CD8-positive, alpha-beta memory T cell (primary cell): ENCODE measurements at places on chromosomes 12 and 14. TPM values are rescaled to one million over a fixed set of nuclear protein-coding genes. Genes with fewer than 3 reads are reported as not detected.

Gene SYNDIG1L
- total RNA-seq: not detected

- no peak for DNase-seq
Observed at GRCh38 chr14:66378712-66379505, 107.3 kb upstream of the CCDC196 start.

Gene AQP2
- not detected for total RNA-seq

DNA sequence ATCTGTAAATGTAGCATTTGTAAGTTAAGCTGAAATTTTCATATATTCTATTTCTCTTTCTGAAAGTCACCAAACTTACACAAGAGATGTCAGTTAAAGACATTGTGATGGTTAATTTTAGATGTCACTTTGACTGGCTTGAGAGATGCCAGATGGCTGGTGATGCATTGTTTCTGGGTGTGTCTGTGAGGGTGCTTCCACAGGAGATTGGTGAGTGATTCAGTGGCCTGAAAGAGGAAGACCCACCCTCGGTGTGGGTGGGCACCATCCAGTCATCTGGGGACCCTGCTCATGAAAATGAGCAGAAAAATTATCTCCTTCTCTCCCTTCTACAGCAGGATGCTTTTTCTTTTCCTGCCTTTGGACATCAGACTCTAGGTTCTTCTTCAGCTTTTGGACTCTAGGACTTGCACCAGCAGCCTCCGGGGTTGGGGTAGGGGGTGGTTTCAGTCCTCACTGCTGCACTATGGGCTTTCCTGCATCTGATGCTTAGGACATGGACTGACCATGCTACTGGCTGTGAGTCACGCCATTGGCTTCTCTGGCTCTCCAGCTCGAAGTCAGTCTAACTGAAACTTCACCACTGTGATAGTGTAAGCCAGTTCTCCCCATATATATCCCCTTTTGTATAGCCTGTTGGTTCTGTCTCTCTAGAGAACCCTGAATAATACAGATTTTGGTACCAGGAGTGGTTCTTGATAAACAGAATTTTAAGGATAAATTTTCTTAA lies 20.9 kb downstream of the PDE6H start:
- DNase-seq: no peak

GRCh38 chr12:87082756-87083155 lies 826.6 kb upstream of the MGAT4C start:
- no peak for DNase-seq

- no peak for DNase-seq
Observed at GRCh38 chr14:77151918-77152588, 10.5 kb upstream of the ZDHHC22 start.

- DNase-seq: no peak
Observed at GRCh38 chr14:102215576-102216250, 76.0 kb downstream of the WDR20 start.

GRCh38 chr12:106119301-106119700 lies 19.5 kb downstream of the NUAK1 start:
- DNase-seq: no peak

DNA sequence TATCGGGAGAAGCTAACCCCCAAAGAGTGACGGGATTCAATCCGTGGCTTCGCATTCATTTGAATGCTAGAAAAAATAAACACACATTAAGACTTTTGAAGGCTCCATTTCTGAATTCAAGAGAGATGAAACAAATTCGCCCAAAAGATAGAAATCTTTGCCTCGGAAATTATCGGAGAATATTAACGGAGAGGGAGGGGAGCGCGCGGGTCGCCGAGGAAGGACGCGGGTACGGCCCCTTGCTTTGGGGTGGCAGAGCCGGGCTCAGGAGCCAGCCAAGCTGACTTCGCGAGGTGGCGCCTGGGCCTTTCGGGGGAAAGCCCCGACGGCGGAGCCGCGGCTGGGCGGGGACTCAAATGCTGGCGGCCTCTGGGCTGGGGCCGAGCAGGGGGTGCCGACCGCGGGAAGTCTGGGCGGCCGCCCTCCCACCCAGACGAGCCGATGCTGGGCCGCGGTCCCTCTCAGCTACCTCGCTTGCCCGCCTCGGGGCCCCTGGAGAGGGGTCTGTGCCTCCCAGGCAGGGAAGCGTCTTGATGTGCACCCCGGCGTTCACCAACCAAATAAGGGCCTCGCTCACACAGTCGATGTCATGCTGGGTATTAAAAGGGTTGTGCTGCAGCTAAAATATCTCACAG lies 14.7 kb downstream of the NKX2-1 start:
- DNase-seq: no peak

DNA sequence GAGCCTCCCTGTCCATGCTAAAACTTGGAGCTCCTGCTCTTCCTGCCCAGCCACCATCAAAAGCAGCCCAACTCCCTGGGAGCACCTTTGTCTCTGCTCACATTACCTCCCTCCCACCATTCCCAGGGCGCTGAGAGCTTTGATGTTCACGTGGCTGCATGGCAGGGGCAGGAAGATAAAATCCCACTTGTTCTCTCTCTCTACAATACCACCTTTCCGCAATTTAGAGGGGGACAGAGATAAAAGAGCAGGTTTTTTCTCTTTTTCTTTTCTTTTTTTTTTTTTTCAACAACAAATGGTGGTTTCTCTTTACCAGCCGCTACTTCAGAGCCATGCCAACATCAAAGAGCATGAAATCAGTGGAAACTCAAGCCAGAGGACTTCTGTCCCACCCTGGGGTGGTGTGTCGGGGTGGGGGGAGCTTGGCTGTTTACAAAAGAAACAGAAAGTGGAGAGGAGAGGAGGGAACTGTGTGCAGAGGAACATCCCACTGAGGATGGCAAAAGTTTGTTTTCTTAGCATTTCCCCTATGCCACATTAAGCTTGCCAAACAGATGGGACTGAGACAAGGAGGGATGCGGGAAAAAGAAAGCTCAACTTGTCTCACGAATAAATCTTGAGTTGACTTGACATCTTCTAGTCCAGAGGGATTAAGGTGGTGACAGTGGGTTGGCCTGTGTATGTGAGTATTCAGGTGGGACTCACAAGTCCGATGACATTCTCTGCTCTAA lies 103.7 kb upstream of the NUDT4 start:
- DNase-seq: no peak

DNA sequence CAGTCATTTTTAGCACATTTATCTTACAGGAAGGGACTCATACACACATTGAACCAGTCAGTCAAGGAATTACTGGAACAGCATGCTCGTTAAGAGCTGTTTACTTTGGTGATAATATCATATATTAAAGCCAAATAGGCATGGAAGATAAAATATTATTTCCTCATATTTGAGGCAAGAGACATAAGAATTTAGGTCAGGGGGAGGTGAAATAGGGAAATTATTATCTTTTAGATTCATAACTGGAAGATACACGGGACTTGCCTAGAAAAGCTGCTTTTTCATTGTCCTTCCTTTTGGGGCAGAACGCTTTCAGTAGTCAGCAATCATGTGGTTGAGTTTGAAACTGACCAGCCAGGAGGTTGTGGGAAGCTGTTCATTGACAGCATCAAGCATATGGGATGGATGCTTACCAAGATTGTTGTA lies 72.5 kb downstream of the NTN4 start:
- DNase-seq: no peak

GRCh38 chr14:28758885-28759652 lies 7.5 kb upstream of the FOXG1 start:
- DNase-seq: no peak

GRCh38 chr12:41466802-41467201 lies 278.7 kb downstream of the PDZRN4 start:
- DNase-seq: no peak

Gene RNASE3
- not detected for total RNA-seq

DNA sequence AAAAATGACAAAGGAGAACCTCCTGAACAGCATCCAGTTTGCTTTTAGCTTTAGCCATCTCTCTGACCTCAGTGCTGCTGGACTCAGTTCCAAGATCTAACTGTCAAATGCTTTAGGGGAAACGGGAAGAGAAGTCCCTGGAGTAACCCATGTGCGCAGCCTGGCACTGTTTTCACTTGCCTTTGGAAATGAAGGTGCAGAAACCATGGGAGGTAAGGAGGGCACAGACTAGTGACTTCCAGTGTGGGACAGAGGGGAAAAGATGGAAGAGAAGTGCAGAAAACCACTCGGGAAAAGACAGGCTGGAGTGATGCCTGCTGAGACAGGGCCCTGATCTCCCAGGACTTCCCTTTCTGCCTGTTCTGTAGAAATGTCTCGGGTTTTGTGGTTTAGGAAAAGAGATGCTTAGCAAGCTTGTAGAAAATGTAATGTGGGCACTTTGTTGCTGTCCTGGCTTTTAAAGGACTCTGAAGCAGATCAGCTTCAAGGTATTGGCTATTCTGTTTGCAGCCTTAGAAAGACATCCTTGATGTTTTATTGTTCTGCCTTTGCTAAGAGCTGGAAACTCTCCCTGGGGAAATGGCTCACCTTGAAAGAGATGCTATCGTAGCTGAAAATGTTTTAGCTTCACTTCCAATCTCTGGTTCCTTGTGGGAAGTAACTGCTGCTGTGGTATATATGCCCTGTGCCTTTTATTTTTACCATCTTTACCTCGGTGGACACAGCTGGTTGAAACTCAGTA lies 124.6 kb upstream of the HIF1A start:
- no peak for DNase-seq

- DNase-seq: no peak
Observed at GRCh38 chr12:47107446-47107845, 27.7 kb upstream of the AMIGO2 start.

DNA sequence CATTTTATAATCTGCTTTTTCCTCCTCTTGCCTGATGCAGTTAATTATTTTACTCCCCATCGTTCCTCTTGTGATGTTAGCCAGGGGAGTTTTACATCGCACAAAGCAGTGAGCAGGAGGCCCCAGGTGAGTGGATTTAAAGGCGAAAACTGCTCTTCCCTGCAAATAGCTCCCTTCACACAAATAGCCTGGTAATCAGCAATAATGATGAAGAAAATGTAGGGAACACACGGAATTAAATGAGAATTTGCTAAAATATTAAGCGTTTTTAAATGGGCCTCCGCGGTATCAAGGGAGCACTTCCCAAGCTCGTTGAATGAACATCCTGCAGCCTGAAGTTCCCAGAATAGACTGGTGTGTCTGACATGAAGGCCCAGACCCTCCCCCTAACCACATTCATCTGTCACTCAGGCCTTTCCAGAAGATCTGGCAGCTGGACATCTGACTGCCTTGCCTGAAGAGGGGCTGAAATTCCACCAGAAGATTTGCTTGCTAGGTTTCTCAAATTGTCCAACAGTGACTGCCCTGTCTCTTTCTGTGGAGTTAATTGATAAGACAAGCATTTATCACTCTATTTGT lies 127.2 kb downstream of the CCDC60 start:
- DNase-seq: no peak

GRCh38 chr12:132426349-132427173 lies 63.4 kb upstream of the FBRSL1 start:
- DNase-seq: no peak

- no peak for DNase-seq
Observed at GRCh38 chr12:68118096-68118755, 41.3 kb downstream of the IFNG start.

DNA sequence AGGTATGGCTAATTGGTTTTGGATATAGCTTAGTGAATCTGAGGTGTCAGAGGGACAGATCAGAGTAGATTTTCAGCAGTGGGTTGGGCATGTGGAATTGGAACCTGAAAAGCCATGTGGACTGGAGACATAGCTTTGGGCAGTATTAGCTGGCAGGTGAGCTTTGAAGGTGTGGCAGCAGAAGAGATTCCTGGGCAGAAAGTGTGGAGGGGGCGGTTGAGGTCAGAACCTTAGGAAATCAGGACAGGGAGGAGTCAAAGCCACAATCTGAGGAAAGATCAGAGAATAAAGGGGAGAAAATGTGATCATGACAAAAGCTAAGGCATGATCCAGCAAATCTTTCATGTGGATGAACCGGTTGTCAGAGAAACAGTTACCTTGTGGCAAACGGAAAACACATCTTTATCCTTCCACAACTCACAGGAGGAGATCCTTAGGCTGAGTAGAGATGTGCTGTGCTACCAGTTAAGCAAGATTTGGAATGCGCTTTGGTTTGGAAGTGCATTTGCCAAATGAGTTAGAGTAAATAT lies 56.4 kb downstream of the PTGER2 start:
- no peak for DNase-seq

DNA sequence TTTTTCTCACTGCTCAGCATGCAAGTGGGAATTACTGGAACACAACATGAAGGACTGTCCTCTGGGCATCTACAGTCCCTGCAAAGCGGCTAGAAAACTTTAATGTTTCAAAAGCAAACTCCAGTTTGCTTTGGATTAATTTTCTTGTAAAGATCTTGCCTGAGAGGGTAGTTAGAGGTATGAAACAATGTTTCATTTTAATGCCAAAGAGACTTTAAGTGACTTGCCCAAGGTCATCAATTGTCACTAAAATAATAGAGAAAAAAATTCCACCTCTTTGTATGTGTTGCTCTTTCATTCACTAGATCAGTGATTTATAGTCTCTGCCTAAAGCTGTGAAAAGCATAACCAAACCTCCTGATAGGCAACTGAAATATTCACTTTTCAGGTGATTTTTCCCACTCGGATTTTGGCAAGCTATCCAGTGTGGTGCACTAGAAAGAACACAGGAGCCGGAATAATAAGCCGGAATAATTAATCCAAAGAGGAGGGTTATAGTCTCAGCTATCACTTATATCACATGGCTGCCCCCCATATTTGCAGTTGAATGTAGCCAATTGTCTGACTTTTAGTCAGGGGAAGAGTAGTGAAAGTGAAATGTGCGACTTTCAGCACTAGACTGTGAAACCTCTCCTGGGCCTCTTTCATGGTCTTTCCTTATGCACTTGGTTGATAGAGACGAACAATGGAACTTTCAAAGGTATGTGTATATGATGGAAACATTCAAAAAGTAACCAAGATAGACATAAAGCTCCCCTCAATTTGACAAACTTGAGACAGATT lies 107.7 kb downstream of the SLC6A15 start:
- DNase-seq: no peak

- DNase-seq: no peak
Observed at GRCh38 chr14:28220391-28220790, 546.2 kb upstream of the FOXG1 start.

DNA sequence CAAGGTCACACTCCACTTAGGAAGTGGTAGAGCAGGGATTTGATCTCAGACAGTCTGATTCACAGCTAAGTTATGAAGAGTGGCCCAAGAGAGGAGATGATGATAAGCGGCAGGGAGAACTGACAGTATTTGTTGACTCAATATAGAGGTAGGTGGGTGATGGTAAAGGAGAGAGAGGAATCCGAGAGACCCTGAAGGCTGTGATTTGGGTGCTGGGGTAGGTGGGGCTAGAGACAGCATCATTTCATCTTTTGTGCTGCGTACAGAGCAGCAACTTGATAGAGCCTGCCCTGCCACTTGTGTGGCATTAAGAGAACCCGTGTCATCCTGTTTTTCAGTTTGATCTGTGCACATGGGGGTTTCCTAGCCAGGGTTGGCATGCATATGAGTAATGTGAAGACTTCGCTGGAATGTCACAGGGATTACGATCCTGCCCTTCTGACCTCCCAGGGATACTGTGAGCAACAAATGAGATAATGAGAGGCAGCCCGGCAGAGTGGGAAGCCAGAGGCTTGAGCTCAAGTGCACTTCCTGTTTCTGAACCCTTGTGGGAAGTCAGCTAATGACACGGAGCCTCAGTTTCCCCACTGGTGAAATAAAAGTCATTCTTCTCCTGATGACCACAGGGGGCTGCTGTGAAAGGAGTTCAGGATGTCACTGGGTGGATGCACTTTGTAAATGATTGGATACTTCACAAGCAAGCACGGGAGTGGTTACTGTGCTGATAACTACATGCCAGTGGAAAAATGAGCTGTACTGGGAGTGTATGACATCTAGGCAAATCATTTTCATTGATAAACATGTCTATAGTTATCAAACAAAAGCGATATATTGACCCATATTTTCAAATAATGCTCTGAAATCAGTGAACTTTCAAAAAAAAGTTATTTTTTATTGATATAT lies 59.5 kb upstream of the IGF1 start:
- no peak for DNase-seq
